A673 (cell line): ENCODE measurements at places on chromosomes 5 and 9. TPM values are rescaled to one million over a fixed set of nuclear protein-coding genes. Genes with fewer than 3 reads are reported as not detected.

The ADRA1B gene
- total RNA-seq, result not detected in 2 replicates

The RIGI gene
- total RNA-seq, result 5.9 and 7.4 TPM in 2 replicates

The F2RL1 gene
- 0.32 and 0.39 TPM in 2 replicates for total RNA-seq

GRCh38 chr9:135388530-135388929, 91.1 kb upstream of the PPP1R26 start:
- no peaks in the 10 kb centered on the region for H3K36me3 ChIP-seq
- H3K4me1 ChIP-seq, result no peaks in the 10 kb centered on the region
- H3K4me3 ChIP-seq, result no peak overlapping the region
- H3K27me3 ChIP-seq, result no peaks in the 10 kb centered on the region
- DNase-seq, result no peak
- H3K27ac ChIP-seq, result no peak overlapping the region

- H3K4me3 ChIP-seq, result peak within 1 kb of the TSS; percentile 82
- DNase-seq, result peak; percentile 91
- H3K27ac ChIP-seq, result peak within 1 kb of the TSS; percentile 72
- peaks cover 6% of the 10 kb centered on the region for H3K4me1 ChIP-seq
Measured at GRCh38 chr9:7799234-7799943, at the start of gene DMAC1. Gene DMAC1 (minus strand): TSS chr9:7799778. CDS start chr9:7799734, 44 bp downstream.

The TMEFF1 gene
- total RNA-seq, result 19.1 and 25.2 TPM in 2 replicates

GRCh38 chr9:79663300-79663699, 91.5 kb downstream of the TLE4 start:
- DNase-seq, result peak; percentile 9
- H3K4me3 ChIP-seq, result peak overlapping the region; percentile 24
- H3K4me1 ChIP-seq, result peaks cover 46% of the 10 kb centered on the region
- no peaks in the 10 kb centered on the region for H3K36me3 ChIP-seq
- H3K27ac ChIP-seq, result peak overlapping the region; percentile 72

The VLDLR gene
- total RNA-seq, result 4.5 and 4.8 TPM in 2 replicates

The CDHR2 gene
- 0.35 TPM in 1 of 2 replicates, not detected in the other for total RNA-seq

GRCh38 chr5:98698359-98698758, 75.1 kb upstream of the RGMB start:
- H3K36me3 ChIP-seq, result no peaks in the 10 kb centered on the region
- H3K27me3 ChIP-seq, result no peaks in the 10 kb centered on the region
- H3K4me1 ChIP-seq, result no peaks in the 10 kb centered on the region
- no peak overlapping the region for H3K4me3 ChIP-seq
- DNase-seq, result no peak

GRCh38 chr9:131470581-131470991, 32.1 kb upstream of the POMT1 start:
- no peak for DNase-seq
- no peak overlapping the region for H3K4me3 ChIP-seq
- peaks cover 93% of the 10 kb centered on the region for H3K36me3 ChIP-seq
- no peaks in the 10 kb centered on the region for H3K27me3 ChIP-seq
- no peaks in the 10 kb centered on the region for H3K4me1 ChIP-seq
